ENCODE measurements at places on chromosomes 16 and 17. TPM values are rescaled to one million over a fixed set of nuclear protein-coding genes. Genes with fewer than 3 reads are reported as not detected.

DNA sequence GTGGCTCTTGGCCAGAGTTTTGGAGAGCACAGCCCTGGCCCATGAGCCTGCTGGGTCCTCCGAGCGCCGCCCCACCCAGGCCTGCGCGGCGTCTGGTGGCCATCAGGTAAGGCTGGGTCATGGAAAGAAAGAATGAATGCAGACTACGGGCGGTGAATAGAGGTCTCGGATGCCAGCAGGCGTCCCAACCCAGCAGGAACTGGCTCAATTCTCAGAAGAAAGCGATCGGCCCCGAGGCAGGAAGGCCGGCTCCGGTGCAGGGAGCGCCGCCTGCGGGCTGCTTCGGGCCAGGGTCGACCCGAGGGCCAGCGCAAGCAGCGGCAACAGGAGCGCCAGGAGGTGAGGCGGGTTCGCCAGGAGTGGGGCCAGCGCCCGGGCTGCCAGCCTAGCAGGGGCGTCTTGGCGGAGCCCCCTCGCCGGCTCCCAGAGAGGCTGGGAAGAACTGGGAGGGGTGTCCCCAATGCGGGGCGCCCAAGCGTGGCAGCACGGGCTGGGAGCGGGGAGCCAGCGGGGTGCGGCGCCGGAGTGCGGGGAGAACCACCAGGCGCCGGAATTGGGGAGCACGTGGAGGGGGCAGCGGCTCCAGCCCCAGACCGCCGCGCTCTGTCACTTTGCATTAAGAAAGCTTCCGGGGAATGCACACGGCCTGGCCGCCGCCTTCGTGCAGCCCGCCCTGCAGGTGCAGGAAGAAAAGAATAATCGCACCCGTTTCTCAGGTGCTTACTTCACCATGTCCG lies 7.1 kb upstream of the TMC5 start:
- H3K4me1 ChIP-seq = peaks cover 11% of the 10 kb centered on the region
- peak overlapping the region; percentile 92 for H3K4me3 ChIP-seq
- H3K27ac ChIP-seq = peak overlapping the region; percentile 92
- DNase-seq = peak; percentile 71

DNA sequence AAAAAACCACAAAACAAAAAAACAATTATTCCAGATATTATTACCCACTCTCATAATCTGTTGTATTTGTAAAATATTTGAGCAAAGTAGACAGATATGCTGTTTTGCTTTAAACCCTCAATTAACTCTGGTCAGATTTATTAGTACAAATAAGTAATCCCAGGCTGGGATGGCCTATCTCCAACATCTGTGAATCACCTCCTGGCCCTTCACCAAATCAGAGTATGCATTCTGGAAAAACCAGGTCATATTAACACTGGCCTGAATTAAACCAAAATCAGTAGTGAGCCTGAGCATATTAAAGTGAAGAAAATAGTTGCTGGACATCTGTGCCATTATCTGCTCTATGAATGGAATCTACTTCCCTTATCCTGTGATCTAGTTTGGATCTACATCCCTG lies 41.0 kb downstream of the STAT3 start:
- H3K4me3 ChIP-seq = no peak overlapping the region
- peaks cover 12% of the 10 kb centered on the region for H3K4me1 ChIP-seq
- DNase-seq = no peak

DNA sequence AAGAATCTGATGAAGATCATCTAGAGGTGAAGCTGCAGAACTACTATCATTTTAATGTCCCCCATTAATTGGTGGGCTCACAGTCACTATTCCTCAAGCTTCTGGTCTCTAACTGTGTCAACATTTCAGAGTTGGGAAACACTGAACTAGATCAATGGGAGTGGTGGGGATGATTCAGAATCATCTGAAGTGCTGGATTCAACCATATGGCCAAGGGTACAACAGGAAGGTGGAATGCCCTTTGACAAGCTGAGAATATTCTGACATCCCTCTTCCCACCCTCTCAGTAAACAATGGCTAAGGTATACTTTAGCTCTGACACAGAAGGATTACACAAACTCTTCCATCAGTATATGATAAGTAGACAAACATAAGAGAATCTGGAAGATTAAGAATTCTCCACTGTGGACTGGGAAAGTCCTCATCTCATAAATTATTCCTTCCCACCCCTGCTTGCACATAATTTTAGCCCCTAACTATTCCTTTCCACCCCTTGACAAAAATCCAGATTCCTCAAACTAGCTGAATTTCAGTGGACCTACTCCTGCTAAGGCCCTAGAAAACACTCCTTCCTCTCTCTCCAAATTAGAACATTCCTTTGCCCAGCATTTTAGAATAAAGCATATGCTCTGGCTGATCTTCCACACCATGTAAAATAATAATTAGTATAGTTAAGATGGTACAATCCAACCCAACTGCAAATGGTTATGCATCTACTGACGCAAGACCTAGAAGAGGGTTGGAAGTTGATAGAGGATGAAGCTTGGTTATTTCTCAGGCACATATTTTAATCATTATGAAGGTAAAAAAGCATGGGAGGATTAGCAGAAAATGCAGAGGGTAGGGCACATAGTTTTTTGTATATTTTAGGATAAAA lies 16.3 kb upstream of the RFFL start:
- peak overlapping the region; percentile 5 for H3K27ac ChIP-seq
- no peaks in the 10 kb centered on the region for H3K27me3 ChIP-seq
- DNase-seq = no peak
- H3K36me3 ChIP-seq = no peaks in the 10 kb centered on the region

KRTAP9-8 gene
- not detected for total RNA-seq

CHD9 gene
- 68.6 TPM for total RNA-seq
